ENCODE measurements at places on chromosomes 7 and 10.
A peak's percentile ranks its signal among the peaks of the same experiment; 100 is the strongest.

DNA sequence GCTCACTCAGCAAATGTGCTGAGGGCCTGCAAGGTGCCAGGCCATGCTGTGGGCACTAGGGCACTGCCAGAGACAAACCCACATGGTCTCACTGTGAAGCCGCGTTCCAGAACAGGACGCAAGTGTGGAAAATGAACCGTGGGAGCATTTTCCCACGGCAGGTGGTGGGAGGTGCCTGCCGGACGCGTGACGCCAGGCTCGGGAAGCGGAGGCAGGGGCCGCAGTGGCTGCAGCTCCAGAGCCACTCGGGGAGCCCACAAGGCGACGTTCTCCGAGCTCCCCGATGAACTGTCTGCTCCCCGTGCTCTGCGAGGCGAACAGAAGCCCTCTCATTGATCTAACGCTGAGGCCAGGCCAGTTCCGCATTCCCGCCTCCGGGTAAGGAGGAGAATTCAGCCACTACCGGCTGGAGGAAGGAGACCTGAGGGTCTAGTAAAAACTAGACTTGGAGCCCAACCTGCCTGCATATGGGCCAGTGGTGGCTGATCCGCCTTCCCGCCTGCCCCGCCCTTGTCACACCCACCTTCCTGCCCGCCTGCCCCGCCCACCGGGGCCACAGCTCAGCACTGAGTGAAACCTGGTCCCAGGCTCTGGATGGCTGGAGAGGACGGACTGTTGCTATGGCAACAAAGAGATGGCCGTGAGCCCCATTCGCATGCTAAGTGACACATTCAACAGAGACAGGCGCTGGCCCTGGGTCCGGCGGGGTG, 13.1 kb downstream of the ADGRA1 start:
- peak; percentile 91 for DNase-seq

- no peak for DNase-seq
Observed at GRCh38 chr10:1492641-1493040, 244.7 kb downstream of the ADARB2 start.

GRCh38 chr7:40134428-40135316, at the start of the genes MPLKIP and SUGCT:
Gene MPLKIP, minus strand, starts transcription at chr7:40134622. Its CDS starts 55 bp downstream, at chr7:40134567.
Gene SUGCT, plus strand, starts transcription at chr7:40135005.
- DNase-seq, result peak; percentile 89

- DNase-seq, result no peak
Observed at GRCh38 chr10:111295788-111296187, 219.0 kb downstream of the ADRA2A start.

- no peak for DNase-seq
Observed at GRCh38 chr10:29189256-29189655, 99.6 kb upstream of the LYZL1 start.

DNA sequence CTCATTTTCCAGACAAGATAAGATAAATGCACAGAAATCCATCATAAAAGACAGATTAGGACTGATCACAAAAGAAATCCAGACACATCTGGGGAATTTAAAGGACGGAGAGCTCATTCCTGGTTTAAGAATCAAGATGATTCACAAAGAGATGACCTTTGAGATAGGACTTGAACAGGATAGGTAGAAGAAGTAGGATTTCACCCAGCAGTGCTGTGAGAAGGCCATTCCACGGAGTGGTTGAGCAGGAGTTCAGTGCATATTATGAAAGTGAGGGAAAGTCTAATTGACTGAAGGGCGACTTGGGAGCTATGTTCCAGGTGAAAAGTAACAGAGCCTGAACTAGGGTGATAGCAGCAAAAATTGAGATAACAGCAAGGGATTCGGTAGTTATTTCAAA, 73.7 kb downstream of the GAD2 start:
- DNase-seq, result no peak

- DNase-seq, result no peak
Observed at GRCh38 chr10:64873088-64873487, 1351.9 kb downstream of the REEP3 start.

GRCh38 chr7:26853788-26854393, 10.5 kb downstream of the SKAP2 start:
- DNase-seq, result peak; percentile 17

- DNase-seq, result no peak
Observed at GRCh38 chr7:14071045-14071444, 81.6 kb upstream of the ETV1 start.

GRCh38 chr7:43244784-43245183, 132.3 kb downstream of the HECW1 start:
- no peak for DNase-seq

DNA sequence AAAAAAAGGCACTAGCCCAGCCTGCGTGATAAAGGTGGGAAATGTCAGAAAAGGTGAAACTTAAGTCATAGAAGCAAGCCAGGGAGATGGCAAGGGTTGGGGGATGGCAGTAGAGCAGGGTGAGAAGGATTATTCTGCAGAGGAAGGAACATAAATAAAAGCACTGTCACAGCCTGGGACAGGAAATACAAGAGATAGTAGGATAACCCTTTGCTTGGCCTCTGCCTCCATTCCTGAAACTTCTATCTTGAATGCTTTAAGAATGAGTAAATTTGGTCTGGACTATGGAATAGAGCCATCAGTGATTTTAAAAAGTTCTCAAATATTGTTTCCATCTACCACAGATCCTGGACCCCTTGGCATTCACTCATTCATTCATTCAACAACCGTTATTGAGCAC, 50.0 kb downstream of the ABCC2 start:
- no peak for DNase-seq
